ENCODE measurements at places on chromosomes 13 and 19.

GRCh38 chr13:65719831-65720230, 1510.3 kb downstream of the PCDH9 start:
- DNase-seq = no peak

DNA sequence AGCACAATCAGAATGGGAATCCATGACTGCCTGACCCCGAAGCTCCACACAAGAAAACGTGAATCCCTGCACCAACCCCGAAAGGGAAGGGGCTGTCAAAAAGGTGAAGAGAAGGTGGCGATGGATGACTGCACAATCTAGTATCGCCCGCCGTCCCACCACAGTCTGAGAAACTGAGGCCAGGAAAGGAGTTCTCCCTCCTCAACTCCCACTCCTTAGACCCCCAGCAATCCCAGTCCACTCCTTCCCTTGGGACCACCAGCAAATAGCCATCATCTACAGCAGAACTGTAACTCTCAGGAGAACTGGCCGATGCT, 451 bp downstream of the NOSIP start:
- DNase-seq = no peak

DNA sequence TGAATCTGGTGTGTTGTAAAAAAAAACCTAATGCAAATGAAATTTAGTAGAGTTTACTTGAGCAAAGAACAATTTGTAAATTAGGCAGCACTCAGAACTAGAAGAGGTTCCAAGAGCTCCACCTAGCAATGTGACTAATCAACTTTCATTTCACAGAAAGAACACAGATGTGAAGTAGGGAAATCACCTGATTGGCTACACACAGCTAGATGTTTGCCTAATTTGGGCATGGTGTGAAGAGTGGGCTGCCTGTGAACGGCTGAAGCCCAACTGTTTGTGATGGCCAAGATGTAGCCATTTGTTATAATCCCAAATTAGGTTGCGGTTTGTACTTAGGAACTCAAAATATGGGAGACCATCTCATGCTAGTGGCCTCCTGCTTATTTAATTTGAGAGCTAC, 724.4 kb upstream of the SLITRK5 start:
- DNase-seq = peak; percentile 1

DNA sequence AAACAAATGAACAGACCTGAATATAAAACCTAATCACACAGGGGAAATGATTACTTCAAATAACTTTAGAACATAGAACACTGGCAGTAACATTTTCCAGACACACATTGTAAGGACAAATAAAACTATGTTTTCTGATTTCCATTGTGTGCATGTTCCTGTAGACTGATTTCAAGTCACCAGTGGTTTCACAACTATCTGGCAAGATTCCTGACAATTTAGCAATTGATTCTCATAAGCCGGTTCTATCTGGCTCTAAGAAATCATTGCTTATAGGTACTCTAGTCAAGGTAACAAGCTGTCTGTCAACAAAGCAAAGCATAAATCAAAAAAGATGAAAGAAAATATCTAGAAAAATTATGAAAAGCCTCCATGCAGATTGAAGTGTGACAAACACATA, 19.6 kb upstream of the PCCA start:
- no peak for DNase-seq

GRCh38 chr19:44050740-44051649, 841 bp upstream of the ZNF223 start:
- no peak for DNase-seq
